ENCODE measurements at places on chromosomes 16 and 17. TPM values are rescaled to one million over a fixed set of nuclear protein-coding genes. Genes with fewer than 3 reads are reported as not detected.
A peak's percentile ranks its signal among the peaks of the same experiment; 100 is the strongest.

VMP1 gene
- total RNA-seq = 113 TPM

CDRT15 gene
- not detected for total RNA-seq

GJD3 gene
- total RNA-seq = not detected

RNF43 gene
- 1.6 TPM for total RNA-seq

GRCh38 chr16:66914541-66914940, 4.1 kb downstream of the CDH16 start:
- no peak for DNase-seq
- no peaks in the 10 kb centered on the region for H3K36me3 ChIP-seq
- no peak overlapping the region for H3K4me3 ChIP-seq

DNA sequence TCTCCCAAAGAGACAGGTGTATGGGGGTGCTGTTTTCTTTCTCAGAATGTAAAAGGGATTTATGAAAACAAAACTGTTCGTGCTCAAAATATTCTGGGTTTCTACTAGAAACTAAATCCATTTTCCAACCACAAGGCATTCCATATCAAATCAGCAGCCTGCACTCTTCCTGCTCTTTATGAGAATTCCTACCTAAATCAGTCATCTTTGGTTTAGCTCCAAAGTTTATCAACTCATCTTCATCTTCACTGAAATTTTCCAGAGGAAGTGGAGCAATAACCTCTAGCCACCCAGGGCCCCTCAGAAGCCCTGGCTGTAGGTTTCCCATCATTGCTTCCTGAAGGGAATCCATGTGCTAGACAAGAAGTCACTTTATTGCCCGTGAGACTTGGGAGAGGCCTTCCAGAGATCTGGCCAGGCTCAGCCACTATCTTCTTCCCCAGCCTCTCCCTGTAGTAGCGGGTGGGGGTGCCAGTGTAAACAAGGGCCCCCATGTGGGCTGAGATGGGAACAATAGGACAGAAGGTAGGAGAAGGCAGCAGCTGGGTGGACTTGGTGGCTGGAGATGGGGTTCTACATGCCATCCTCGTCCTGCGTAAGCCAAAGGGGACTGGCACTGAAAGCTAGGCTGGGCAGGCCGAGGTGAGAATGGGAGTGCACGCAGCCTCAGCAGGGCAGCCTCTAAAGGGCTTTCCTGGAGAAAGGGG, 22.0 kb upstream of the ALDH3A1 start:
- H3K4me3 ChIP-seq = no peak overlapping the region
- no peaks in the 10 kb centered on the region for H3K36me3 ChIP-seq
- no peak for DNase-seq
- H3K4me1 ChIP-seq = peaks cover 74% of the 10 kb centered on the region

GRCh38 chr16:84778720-84779119, 41.1 kb upstream of the CRISPLD2 start:
- no peaks in the 10 kb centered on the region for H3K27me3 ChIP-seq
- no peak for DNase-seq
- peaks cover 61% of the 10 kb centered on the region for H3K36me3 ChIP-seq
- H3K4me3 ChIP-seq = no peak overlapping the region

GRCh38 chr16:11630046-11630767, 38.0 kb upstream of the SNN start:
- H3K36me3 ChIP-seq = no peaks in the 10 kb centered on the region
- no peak overlapping the region for H3K4me3 ChIP-seq
- no peaks in the 10 kb centered on the region for H3K27me3 ChIP-seq
- H3K27ac ChIP-seq = no peak overlapping the region
- H3K4me1 ChIP-seq = peaks cover 14% of the 10 kb centered on the region
- no peak for DNase-seq

DNA sequence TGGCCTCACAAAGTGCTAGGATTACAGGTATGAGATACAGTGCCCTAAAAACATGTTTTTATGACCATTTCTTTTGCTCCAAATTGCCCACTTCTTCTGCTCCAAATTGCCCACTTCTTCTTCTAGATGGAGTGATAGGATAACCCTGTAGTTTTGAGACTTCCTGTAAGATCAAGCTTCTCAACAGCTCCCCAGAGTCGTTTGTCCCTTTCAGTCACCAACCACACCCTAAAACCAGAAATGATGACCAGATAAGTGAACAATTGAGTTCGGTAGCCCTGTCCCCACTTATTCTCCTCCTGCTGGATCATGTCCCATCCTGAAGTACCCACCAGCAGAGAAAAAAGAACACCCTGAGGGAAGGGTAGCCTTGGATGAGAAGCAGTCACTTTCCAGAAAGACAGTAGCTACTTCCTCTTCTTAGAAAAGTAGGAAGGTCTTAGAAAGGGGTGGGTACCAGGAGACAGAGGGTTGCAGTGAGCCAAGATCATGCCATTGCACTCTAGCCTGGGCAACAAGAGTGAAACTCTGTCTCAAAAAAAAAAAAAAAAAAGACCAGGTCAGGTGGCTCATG, 2.5 kb downstream of the ODAD4 start:
- H3K4me3 ChIP-seq = no peak overlapping the region
- H3K27ac ChIP-seq = no peak overlapping the region
- DNase-seq = no peak
- H3K4me1 ChIP-seq = peaks cover 23% of the 10 kb centered on the region
- H3K36me3 ChIP-seq = no peaks in the 10 kb centered on the region

GRCh38 chr16:51034481-51035109, 116.5 kb downstream of the SALL1 start:
- H3K27me3 ChIP-seq = no peaks in the 10 kb centered on the region
- no peak overlapping the region for H3K27ac ChIP-seq
- H3K36me3 ChIP-seq = no peaks in the 10 kb centered on the region
- no peaks in the 10 kb centered on the region for H3K4me1 ChIP-seq
- no peak for DNase-seq
- no peak overlapping the region for H3K4me3 ChIP-seq

- no peak for DNase-seq
- no peaks in the 10 kb centered on the region for H3K27me3 ChIP-seq
Measured at GRCh38 chr16:25052151-25052511, 37.0 kb upstream of the ARHGAP17 start.

DNA sequence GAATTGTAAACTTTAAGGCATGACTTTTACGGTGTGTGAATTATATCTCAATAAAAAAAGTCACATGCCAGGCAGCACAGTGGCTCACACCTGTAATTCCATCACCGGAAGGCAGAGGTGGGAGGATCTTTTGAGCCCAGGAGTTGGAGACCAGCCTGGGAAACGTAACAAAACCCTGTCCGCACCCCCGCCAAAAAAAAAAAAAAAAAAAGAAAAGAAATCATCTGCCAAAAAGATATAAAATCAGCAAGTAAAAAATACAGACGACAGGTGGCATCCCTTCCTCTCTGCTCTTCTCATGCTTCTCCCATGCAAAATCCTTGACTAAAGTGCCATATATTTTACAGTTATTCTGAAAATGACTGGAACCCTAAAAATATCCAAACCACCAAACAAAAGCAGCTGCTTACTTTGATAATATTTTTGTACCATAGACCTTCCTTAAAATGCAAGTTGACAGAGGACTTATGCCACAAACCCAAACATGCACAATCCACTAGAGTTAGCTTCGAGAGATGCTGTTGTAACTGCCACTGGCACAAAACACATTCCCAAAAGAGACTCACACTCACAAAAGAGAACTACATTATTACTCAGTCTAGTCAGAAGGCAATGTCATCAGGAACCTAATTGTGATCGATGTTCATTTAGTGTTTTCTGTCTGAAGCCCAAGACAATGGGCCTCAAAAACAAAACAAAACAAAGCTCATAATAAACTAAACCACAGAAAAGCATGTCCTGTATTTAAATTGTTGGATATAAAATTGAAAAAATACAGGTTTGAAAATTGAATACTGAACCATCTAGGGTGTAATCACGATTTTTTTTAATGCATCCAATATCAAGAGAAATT, 2.4 kb downstream of the CRLF3 start:
- peak overlapping the region; percentile 83 for H3K27ac ChIP-seq
- H3K4me3 ChIP-seq = peak overlapping the region; percentile 90
- no peak for DNase-seq
- H3K27me3 ChIP-seq = no peaks in the 10 kb centered on the region
- H3K4me1 ChIP-seq = peaks cover 68% of the 10 kb centered on the region

All from CD4-positive, alpha-beta memory T cell (primary cell).